ENCODE measurements at places on chromosomes 12 and 14.
A peak's percentile ranks its signal among the peaks of the same experiment; 100 is the strongest.

- no peaks in the 10 kb centered on the region for H3K4me1 ChIP-seq
- DNase-seq, result no peak
- no peaks in the 10 kb centered on the region for H3K27me3 ChIP-seq
- no peak overlapping the region for H3K27ac ChIP-seq
Observed at GRCh38 chr14:91728616-91729183, 3.2 kb downstream of the CATSPERB start.

DNA sequence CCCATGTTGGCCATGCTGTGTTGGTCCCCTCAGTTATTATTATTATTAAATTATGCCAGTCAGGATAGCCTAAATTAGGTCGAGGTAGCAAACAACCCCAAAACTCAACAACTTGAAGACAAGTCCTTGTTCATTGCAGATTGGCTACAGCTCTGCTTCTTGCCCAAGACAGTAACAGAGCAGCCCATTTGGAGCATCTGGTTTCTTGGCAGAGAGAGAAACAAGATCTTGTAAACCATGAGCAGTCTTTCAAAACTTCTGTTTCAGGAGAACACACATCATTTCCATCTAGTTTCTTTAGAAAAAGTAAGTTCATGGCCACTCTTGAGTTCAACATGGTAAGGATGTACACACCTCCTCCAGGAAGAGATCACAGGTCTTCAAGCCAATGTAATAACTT lies 52.3 kb downstream of the E2F7 start:
- H3K4me3 ChIP-seq, result no peak overlapping the region
- H3K4me1 ChIP-seq, result peaks cover 6% of the 10 kb centered on the region
- H3K36me3 ChIP-seq, result peaks cover 6% of the 10 kb centered on the region
- H3K27me3 ChIP-seq, result peaks cover 5% of the 10 kb centered on the region

DNA sequence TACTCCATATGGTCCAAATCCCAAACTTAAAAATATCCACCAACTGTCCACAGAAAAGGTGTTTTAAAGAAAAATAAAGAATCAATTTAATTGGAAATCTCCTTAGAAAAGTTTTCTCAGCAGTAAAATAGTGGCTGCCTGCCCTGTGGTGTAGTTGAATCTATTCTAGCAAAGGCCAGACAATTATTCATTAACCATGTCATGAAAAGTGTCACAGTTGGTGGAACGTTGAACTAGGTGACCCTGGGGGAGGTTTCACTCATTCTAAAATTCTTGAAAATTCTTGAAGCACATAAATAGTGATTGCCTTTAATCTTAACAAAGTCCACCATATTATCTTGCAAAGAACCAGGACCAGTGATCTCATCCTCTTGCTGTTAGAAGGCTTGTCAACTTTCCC lies 78.4 kb upstream of the GZMB start:
- no peak overlapping the region for H3K4me3 ChIP-seq
- H3K27me3 ChIP-seq, result no peaks in the 10 kb centered on the region
- H3K27ac ChIP-seq, result no peak overlapping the region
- no peaks in the 10 kb centered on the region for H3K4me1 ChIP-seq
- DNase-seq, result no peak
- no peaks in the 10 kb centered on the region for H3K36me3 ChIP-seq

GRCh38 chr12:103269946-103270345 lies 225.8 kb downstream of the C12orf42 start:
- no peaks in the 10 kb centered on the region for H3K27me3 ChIP-seq
- H3K27ac ChIP-seq, result no peak overlapping the region
- H3K4me1 ChIP-seq, result no peaks in the 10 kb centered on the region
- H3K36me3 ChIP-seq, result no peaks in the 10 kb centered on the region

- H3K4me3 ChIP-seq, result peak within 1 kb of the TSS; percentile 100
- H3K36me3 ChIP-seq, result peaks cover 6% of the 10 kb centered on the region
- peak within 1 kb of the TSS; percentile 93 for H3K27ac ChIP-seq
- H3K27me3 ChIP-seq, result peaks cover 7% of the 10 kb centered on the region
Observed at GRCh38 chr14:45134051-45134958, at the start of gene FKBP3. Gene FKBP3, minus strand, starts transcription at chr14:45134481. Its CDS starts 25 bp downstream, at chr14:45134456.

GRCh38 chr14:42374332-42374731 lies 767.7 kb downstream of the LRFN5 start:
- H3K36me3 ChIP-seq, result no peaks in the 10 kb centered on the region
- no peak for DNase-seq
- H3K27me3 ChIP-seq, result no peaks in the 10 kb centered on the region
- H3K27ac ChIP-seq, result no peak overlapping the region
- no peaks in the 10 kb centered on the region for H3K4me1 ChIP-seq

DNA sequence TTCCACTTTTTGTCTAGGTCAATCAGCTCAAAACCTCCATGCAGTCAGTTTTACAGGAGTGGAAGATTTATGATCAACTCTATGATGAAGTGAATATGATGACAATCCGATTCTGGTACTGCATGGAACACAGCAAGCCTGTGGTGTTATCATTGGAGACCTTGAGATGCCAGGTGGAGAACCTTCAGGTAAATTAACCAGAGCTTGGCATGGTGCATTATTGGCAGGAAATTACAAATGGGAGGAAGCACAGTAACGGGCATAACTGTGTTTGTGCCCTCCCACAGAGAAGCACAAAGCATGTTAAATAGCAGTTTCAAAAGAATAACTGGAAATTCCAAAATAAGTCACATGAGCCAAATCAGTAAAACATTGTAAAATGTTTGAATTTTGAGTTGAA lies 135.6 kb downstream of the ESR2 start:
- H3K4me3 ChIP-seq, result no peak overlapping the region
- no peaks in the 10 kb centered on the region for H3K27me3 ChIP-seq
- no peaks in the 10 kb centered on the region for H3K36me3 ChIP-seq
- no peaks in the 10 kb centered on the region for H3K4me1 ChIP-seq
- no peak overlapping the region for H3K27ac ChIP-seq

DNA sequence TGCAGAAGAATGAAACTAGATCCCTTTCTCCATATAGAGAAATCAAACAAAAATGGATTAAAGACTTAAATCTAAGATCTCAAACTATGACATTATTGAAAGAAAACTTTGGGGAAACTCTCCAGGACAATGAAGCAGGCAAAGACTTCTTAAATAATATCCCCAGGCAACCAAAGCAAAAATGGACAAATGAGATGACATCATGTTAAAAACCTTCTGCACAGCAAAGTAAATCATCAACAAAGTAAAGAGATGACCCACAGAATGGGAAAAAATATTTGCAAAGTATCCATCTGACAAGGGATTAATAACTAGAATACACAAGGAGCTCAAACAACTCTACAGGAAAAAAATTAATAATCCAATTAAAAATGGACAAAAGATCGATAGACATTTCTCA lies 101.0 kb downstream of the RALGAPA1 start:
- H3K36me3 ChIP-seq, result no peaks in the 10 kb centered on the region
- no peak overlapping the region for H3K27ac ChIP-seq
- H3K4me1 ChIP-seq, result no peaks in the 10 kb centered on the region

- H3K4me1 ChIP-seq, result no peaks in the 10 kb centered on the region
- H3K36me3 ChIP-seq, result no peaks in the 10 kb centered on the region
- no peak for DNase-seq
- H3K27ac ChIP-seq, result no peak overlapping the region
- H3K4me3 ChIP-seq, result no peak overlapping the region
Observed at GRCh38 chr14:38718519-38718918, 384.5 kb downstream of the SEC23A start.

- H3K27ac ChIP-seq, result no peak overlapping the region
- H3K4me1 ChIP-seq, result peaks cover 52% of the 10 kb centered on the region
- H3K27me3 ChIP-seq, result peaks cover 12% of the 10 kb centered on the region
Observed at GRCh38 chr12:6463216-6463615, 7.3 kb downstream of the VAMP1 start.

GRCh38 chr14:75411214-75411540 lies 16.6 kb upstream of the JDP2 start:
- no peak for DNase-seq
- H3K27ac ChIP-seq, result no peak overlapping the region
- no peaks in the 10 kb centered on the region for H3K27me3 ChIP-seq
- H3K4me3 ChIP-seq, result no peak overlapping the region
- H3K36me3 ChIP-seq, result peaks cover 4% of the 10 kb centered on the region

GRCh38 chr14:101740981-101741380 lies 20.5 kb upstream of the PPP2R5C start:
- peaks cover 35% of the 10 kb centered on the region for H3K36me3 ChIP-seq
- H3K4me1 ChIP-seq, result no peaks in the 10 kb centered on the region
- no peak overlapping the region for H3K27ac ChIP-seq
- peaks cover 11% of the 10 kb centered on the region for H3K27me3 ChIP-seq

GRCh38 chr12:104478396-104479122 lies 21.8 kb downstream of the CHST11 start:
- DNase-seq, result no peak
- peaks cover 13% of the 10 kb centered on the region for H3K36me3 ChIP-seq
- H3K4me3 ChIP-seq, result no peak overlapping the region
- no peak overlapping the region for H3K27ac ChIP-seq
- peaks cover 5% of the 10 kb centered on the region for H3K27me3 ChIP-seq

- H3K36me3 ChIP-seq, result no peaks in the 10 kb centered on the region
- no peak overlapping the region for H3K4me3 ChIP-seq
- no peak for DNase-seq
- no peaks in the 10 kb centered on the region for H3K4me1 ChIP-seq
Observed at GRCh38 chr12:97805146-97805545, 342.5 kb downstream of the RMST start.

DNA sequence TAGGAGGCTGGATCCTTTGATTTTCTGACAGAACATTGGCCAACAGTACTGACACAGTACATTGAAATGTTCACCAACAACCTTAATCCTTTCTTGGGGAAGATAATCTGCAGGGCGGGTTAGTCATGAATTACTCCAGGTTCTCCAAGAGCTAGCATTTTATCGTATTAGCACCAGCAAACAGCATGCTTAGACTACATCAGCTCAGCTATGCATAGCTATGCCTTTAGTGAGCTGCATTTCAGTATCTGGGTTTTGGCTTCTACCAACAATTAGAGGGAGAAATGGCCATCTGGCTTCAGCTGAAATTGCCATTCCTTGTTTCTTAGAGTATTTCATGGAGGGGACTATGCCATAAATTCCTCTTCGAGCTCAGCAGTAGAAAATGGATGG lies 33.8 kb downstream of the SAMD4A start:
- no peak overlapping the region for H3K27ac ChIP-seq
- peaks cover 8% of the 10 kb centered on the region for H3K4me1 ChIP-seq
- no peaks in the 10 kb centered on the region for H3K27me3 ChIP-seq

GRCh38 chr12:21888276-21888863 lies 52.9 kb downstream of the ABCC9 start:
- no peaks in the 10 kb centered on the region for H3K4me1 ChIP-seq
- no peak for DNase-seq
- no peaks in the 10 kb centered on the region for H3K27me3 ChIP-seq
- no peak overlapping the region for H3K4me3 ChIP-seq
- H3K36me3 ChIP-seq, result no peaks in the 10 kb centered on the region

DNA sequence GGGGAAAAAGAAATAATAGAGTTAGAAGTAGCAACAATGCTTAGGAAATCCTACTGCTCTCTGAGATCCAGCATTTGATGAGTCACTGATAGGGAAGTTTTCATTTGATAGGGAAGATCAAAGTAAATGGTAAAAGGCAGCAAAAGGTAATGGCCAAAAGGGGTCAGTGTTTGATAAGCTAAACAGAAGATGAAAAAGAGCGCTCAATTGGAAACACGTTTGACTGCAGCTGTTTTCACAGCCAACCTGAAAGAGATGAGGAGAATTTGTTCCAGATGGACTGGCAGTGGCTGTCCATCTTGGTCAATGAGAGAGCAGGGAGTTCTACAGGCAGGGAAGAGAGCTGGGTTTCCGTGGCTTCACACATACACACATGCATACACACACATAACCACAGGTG lies 264.2 kb downstream of the TMEM132C start:
- no peak for DNase-seq
- no peaks in the 10 kb centered on the region for H3K4me1 ChIP-seq
- no peak overlapping the region for H3K4me3 ChIP-seq
- no peak overlapping the region for H3K27ac ChIP-seq

DNA sequence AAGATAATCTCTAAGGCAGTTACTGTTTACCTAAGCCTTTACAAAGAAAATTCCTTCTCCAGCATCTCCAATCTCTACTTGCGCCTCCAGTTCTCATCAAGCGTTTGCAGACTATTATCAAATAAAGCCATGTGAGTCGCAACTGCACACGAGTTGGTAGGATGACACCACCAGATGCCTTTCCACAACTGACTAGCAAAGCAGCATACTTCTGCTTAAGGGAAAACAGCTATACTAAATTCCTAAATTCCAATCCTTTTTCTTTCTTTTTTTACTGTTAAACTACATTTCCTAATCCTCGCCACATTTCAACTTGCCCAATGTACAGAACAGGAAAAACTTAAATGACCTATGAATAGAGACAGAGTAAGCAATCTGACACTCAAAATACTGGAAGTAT lies 166.7 kb downstream of the ITPR2 start:
- no peaks in the 10 kb centered on the region for H3K27me3 ChIP-seq
- no peak for DNase-seq
- no peak overlapping the region for H3K4me3 ChIP-seq
- H3K27ac ChIP-seq, result no peak overlapping the region

DNA sequence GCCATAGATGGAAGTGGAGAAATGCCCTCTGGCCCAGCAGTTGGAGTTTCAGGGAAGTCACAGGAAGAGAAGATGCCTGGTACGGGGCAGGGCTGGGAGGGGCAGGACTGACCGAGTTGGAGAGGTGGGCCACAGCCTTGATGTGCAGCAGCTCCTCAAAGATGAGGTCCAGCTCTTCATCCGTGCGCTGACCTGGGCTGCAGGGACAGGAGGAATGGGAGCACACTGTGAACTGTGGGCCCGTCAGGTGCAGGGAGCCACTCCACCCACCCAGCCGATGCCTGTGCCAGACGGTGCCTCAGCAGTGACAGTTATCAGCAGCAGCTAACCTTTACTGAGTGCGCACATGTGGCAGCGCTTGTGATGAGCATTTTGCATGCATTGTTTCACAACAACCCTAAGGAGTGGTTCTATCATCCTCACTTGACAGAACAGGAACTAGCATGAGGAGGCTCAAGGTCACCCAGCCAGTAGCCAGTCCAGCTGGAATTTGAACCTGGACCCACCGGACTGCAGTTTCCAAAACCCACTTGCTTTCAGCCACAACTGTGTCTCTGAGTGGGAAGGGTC lies 8.4 kb downstream of the RAPGEF3 start:
- H3K36me3 ChIP-seq, result peaks cover 43% of the 10 kb centered on the region
- peak overlapping the region; percentile 67 for H3K27ac ChIP-seq
- H3K4me1 ChIP-seq, result peaks cover 28% of the 10 kb centered on the region
- peaks cover 13% of the 10 kb centered on the region for H3K27me3 ChIP-seq
- DNase-seq, result no peak

DNA sequence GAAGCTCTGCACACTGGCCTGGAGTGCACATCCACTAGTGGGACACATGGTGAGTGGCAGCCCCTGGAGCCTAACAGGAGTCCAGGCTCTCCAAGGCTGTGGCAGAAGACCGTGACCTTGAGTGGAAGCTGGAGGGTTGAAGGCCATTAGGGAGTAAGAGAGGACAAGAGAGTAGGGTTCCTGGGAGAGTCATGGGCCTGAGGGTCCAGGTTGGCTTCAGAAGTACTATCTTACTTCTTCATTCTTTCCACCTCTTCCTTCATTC lies 406 bp downstream of the IL23A start:
- peaks cover 6% of the 10 kb centered on the region for H3K27me3 ChIP-seq
- no peak overlapping the region for H3K4me3 ChIP-seq
- H3K4me1 ChIP-seq, result peaks cover 21% of the 10 kb centered on the region
- no peak for DNase-seq
- no peak overlapping the region for H3K27ac ChIP-seq
- H3K36me3 ChIP-seq, result peaks cover 8% of the 10 kb centered on the region

GRCh38 chr14:67559639-67560038 lies 26.5 kb downstream of the PLEKHH1 start:
- H3K4me1 ChIP-seq, result no peaks in the 10 kb centered on the region
- H3K27ac ChIP-seq, result no peak overlapping the region
- no peak overlapping the region for H3K4me3 ChIP-seq
- no peak for DNase-seq
- H3K27me3 ChIP-seq, result no peaks in the 10 kb centered on the region
- no peaks in the 10 kb centered on the region for H3K36me3 ChIP-seq

All from endothelial cell (in vitro differentiated cells).